ENCODE measurements at places on chromosomes 1 and 21. TPM values are rescaled to one million over a fixed set of nuclear protein-coding genes. Genes with fewer than 3 reads are reported as not detected.

The KCNK2 gene
- 0.60 TPM for total RNA-seq

The CLDN14 gene
- not detected for total RNA-seq

The FALEC gene
- not detected for total RNA-seq

DNA sequence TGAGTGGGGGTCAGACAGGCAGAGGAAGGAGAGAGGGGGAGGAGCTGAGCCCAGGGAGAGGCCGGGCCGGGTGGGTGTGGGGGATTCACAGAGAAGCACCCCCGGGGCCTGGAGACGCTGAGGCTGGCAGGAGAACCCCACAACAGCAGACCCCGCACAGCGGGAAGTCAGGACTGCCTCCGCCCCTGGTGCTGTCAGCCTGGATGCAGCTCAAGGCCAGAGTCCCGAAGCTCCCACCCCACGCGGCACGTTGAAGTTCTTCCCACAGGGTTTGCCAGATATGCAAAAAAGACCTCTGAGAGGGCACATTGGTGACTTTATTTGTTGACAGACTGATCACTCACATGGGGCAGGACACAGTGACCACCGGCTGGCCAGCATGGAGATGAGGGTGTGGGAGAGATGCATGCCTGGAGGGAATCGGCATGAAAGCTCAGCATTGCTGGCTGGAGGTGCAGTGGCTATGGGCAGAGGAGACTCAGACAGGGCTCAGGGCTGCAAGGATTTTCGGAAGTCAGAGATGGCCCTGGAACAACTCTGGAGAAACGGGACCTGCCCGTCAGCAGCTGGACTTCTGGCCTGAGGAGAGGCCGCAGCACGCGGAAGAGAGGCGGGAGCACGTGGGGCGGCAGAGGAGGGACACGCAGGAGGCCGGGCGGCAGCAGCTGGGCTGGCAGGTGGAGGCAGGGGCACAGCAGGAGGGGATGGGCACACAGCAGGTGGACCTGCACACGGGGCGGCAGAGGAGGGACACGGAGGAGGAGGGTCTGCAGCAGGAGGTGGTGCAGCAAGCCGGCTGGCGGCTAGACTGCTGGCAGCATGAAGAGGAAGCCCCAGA lies 885 bp downstream of the KRTAP10-3 start:
- no peak overlapping the region for H3K27ac ChIP-seq
- no peaks in the 10 kb centered on the region for H3K36me3 ChIP-seq
- no peak overlapping the region for H3K4me3 ChIP-seq
- H3K4me1 ChIP-seq = peaks cover 3% of the 10 kb centered on the region
- DNase-seq = peak; percentile 7

DNA sequence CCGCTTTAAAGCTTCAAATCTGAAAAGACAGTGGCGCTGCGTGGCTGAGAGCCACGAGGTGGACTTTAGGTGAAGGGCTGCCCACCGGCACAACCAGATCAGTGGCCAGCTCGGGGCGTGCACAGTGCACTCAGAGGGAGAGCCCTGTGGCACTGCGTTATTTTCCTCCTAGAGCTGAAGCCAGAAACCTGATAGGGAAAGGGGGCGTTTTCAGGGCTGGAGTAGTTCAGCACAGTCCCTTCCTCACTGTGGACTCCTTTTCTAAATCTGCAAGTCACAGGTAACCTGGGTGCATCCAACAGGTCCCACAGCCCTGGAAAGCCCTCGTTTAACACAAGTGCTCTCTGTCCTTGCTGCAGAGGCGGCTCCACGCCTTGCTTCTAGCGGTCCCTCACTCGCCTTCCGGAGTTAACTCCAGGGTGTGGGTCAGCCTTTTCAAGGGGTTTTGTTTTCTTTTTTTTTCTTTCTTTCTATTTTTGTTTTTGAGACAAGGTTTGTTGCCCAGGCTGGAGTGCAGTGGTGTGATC lies 81.2 kb downstream of the GALNT2 start:
- H3K4me3 ChIP-seq = no peak overlapping the region
- no peaks in the 10 kb centered on the region for H3K36me3 ChIP-seq
- no peak overlapping the region for H3K27ac ChIP-seq
- H3K4me1 ChIP-seq = peaks cover 24% of the 10 kb centered on the region

GRCh38 chr21:34884346-34884929 lies 164.7 kb downstream of the RUNX1 start:
- H3K36me3 ChIP-seq = no peaks in the 10 kb centered on the region
- peak overlapping the region; percentile 9 for H3K4me3 ChIP-seq
- no peak overlapping the region for H3K27ac ChIP-seq
- no peak for DNase-seq
- peaks cover 28% of the 10 kb centered on the region for H3K4me1 ChIP-seq

DNA sequence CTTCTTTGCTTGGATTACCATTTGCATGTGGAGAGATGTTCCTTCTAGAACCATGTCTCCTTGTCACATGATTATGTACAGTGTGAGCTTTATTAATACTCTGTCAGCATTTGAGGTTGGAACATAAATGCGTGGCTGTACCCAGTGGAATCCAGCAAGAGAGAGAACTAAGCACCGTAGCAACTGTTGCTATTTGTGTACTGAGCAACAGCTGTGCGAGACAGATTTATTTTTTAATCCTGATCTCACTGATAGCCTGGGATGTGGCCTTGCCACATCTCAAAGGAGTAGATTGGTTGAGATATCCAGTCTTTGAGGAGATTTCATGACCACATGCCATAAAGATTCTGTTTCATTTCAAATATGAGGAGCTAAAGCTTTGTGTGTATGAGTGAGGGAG lies 43.4 kb downstream of the KIF1B start:
- no peaks in the 10 kb centered on the region for H3K27me3 ChIP-seq
- no peak for DNase-seq
- no peak overlapping the region for H3K27ac ChIP-seq
- H3K4me1 ChIP-seq = peaks cover 9% of the 10 kb centered on the region

DNA sequence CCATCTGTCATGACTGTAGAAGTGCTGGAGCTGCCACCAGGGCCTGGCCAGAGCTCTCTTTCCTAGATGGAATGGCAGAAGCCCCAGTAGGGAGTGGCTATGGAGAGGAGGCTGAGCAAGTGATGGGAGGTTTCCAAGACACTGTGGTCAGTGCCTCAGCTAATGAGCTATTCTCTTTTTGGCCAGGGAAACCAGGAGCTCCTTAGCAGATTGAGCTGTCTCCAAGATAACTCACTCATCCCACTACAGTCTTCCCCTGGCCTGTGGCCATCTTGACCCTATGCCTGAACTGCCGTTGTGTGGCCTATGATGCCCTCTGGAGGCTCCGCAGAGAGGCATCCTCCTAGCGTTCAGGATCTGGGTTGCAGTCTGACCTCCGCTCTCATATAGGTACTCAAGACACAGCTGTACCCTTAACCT lies 60.5 kb downstream of the ERI3 start:
- peaks cover 20% of the 10 kb centered on the region for H3K36me3 ChIP-seq
- H3K27ac ChIP-seq = no peak overlapping the region
- no peaks in the 10 kb centered on the region for H3K27me3 ChIP-seq
- DNase-seq = no peak
- peaks cover 37% of the 10 kb centered on the region for H3K4me1 ChIP-seq
- no peak overlapping the region for H3K4me3 ChIP-seq
